ENCODE measurements at places on chromosomes 5 and 9.
A peak's percentile ranks its signal among the peaks of the same experiment; 100 is the strongest.

DNA sequence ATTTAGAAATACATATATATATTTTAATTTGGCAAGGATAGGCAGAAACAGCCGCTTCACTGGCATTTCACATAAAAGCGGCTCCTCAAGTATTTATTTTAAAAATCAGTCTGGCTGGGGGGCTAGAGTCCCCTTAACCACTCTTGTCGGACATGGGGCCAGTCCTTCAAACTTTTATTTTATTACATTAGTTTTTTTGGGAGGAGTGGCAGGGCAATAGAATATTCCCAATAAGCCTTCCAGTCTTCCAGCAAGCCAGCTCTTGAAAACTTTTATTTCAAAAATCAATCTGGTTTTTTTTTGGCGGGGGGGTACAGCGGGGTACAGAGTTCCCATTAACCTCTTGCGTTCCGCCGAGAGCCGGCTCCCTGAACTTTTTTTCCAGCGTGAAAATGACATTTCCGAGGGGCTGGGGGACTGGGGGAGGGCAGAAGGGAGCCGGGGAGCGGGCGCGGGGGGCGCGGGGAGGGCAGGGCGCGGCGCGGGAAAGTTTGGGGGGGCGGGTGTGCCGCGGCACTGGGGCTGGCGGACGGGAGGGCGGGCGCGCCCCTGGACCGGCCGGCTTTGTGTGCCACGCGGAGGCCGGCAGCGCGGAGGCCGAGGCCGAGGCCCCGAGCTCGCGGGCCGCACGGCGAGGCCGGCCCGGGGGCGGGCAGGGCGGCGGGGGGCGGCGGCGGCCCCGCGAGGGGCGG lies 504 bp upstream of the ZNF618 start:
- DNase-seq, result no peak

DNA sequence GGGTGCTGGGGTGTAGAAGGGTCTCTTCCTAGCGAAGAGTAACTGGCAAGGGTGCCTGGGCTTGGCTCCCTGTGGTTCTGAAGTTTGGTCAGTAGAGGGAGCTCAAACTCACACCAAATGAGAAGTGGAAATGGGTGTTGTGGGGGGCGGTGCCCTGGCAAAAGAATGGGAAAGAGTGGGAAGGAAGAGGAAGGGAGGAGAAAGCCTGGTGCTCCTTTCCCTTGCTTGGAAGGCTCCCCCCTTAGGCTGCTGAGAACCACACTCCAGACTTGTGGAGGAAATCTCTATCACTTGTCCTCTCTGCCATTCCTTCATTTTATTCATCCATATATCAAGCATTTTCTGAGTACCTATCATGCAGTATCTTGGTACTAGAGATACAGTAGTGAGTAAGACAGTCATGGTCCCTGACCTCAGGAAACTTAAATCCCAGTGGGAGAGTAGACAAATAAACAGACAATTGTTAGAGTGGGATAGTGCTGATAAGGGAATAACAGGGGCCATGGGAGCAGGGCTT lies 13.0 kb downstream of the SLC4A9 start:
- peak; percentile 5 for DNase-seq

DNA sequence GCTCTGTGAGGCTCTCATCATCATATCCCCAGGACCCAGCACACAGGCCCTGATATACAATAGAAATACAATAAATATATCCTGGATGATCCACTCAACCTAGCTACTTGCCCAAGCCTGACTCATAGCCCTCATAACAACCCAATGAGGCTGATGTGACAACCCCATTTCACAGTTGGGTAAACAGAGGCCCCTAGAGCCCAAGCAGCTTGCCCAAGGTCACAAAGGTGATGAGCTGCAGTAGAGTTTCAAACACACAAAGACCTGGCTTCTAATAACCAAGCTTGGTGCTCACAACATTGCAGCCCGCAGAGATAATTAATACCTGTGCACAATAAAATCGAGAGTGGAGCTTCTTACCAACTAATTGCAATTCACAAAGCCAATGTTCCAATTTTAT lies 3.2 kb upstream of the AKNA start:
- DNase-seq, result no peak

- DNase-seq, result no peak
Measured at GRCh38 chr9:132969783-132970182, 8.7 kb upstream of the GFI1B start.

DNA sequence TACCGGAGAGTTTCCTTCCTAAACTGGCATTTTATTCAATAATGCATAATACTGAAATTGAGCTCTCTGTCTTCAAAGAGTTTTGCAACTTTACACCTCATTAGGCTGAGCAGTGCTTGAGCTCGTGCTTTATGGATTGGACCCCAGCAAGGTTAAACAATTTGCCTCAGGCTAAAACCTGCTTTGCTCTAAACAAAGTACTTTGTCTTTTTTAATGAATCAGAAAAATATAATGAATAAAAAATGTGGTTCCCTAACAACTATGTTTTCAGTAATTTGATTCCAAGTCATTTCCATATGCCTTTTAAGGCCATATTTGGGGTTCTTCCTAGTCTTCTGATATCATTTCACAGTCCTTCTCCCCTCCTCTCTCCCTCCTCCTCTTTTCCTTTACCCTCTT lies 20.0 kb downstream of the ZNF366 start:
- no peak for DNase-seq

DNA sequence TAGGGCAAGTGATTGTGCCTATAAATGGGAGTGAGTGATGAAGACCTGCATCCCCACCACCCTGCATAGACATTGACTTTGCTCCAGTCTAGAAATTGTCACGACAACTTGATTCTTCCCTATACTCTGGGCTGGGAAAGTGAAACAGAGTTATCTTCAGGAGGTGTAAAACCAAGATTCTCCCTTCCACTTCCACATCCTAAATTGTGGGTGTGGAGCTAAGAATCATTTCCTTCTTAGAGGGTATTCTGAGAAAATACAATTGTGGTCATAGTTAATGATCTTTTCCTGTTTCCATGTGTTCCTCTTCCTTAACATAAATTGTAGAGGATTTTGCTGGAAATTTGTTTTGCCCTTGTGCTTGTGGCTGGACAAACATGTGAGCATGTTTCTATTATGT lies 96.8 kb upstream of the PJA2 start:
- no peak for DNase-seq

DNA sequence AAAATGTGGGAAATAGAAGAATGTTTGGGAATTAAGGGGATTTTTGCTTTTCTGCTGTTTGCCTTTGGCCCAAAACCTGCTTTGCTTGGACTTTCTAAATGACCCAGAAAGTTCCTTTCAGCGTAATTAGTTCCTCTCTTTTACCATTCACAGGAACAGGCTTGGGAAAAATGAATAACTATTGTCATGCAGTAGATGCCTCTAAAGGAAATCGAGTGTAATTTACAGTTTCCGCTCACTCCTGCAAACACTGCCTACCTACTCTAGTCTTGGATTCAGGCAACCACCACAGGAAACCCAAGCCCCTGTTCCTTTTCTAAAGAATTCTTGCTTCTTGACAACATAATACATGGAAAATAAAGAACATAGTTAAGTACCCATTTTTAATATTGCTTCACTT lies 25.0 kb downstream of the TTC23L start:
- no peak for DNase-seq

DNA sequence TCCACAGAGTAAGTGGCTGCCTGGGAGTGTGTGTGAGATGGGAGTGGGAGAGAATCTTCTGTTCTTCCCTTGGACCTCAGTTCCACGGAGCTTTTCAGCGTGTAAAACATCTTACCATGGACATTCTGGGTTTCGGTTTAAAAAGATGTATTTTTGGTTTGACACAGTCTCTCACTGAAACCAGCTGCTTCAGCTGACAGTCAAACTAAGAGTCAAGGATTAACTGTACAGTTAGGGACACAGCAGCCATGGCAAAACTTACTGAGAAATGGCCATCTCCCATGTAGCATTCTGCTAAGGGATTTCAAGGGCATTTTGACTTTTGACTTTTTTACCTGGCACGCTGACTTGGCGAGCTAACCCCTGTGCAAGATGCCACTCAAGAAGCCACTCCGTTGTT lies 93.8 kb upstream of the IL12B start:
- DNase-seq, result no peak

DNA sequence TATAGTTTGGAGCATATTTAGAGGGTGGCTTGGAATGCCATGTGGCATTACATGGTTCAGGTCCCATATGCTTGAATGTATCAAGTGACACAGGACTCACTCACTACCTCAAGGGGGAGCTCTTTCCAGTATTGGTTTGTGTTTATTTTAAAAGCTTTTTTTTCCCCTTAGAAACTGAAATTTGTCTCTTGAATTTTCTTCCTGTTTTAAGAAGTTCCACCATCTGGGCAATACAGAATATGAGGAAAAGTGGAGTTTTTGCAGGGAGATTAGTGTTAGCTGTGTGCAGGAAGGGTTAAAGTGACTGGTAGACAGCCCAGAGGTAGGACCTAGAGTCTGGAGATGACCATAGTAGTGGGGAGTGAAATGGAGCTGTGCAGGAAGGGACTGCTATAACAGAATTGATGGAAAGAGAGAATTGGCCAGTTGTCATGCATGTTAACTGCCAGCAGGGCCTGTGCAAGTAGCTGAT lies 36.6 kb downstream of the CTNNA1 start:
- DNase-seq, result peak; percentile 0

- no peak for DNase-seq
Measured at GRCh38 chr5:141747152-141748141, 65.4 kb upstream of the ARAP3 start.

All from NCI-H1930 (cell line).